GM13977 (cell line): ENCODE measurements at places on chromosomes 1 and 21.

DNA sequence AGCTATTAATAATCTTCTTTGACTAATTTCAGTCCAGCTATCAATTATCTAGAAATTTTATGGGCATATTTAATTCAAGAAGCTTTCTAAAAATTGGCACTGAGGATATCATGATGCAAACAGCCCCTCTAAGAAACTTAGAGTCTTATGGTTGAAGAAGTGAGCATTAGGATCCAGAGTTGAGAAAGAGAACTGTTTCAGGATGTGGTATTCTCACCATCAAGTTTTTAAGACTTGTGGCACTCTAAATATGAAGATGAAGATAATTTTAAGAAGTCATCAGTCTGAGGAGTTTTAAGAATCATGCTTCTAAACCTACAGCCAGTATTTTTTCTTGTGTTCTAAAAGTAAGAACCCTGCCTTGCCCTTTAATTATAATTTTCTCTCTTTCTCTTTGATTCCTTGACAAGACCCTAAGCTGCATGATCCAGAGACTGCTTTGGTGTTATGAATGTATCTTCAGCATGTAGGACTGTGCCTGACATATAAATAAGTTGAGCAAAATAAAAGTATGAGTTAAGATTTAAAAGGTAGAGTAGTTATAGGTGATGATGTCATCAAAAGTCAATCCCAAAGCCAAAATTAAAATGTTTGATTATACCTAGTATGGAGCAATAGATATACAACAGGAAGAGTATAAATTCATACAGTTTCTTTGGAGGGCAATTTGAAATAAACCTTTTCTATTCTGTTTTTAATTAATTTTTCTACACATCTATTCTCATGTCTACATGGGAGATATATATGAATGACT is 39.1 kb downstream of the RPS6KC1 start:
- DNase-seq: no peak

DNA sequence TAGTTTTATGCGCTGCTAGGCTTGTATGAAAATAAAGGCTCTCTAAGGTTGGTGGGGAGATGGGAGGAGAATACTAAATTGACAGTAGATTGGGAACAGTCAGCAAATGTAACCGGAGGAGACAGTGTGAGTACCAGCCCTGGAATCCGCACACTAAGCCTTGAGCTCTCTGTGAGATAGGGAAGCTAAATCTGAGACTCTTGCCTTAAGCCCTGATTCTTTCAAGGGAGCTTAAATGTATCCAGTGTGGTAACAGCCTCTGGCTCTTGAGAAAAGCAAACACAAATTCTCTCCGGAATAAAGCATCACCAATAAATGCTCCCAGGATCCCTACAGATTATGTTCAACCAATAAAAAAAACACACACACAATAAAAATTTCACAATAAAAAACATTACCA is 33.0 kb upstream of the PDPN start:
- no peak for DNase-seq

GRCh38 chr1:119815361-119815760 is 4.1 kb upstream of the REG4 start:
- DNase-seq: no peak

DNA sequence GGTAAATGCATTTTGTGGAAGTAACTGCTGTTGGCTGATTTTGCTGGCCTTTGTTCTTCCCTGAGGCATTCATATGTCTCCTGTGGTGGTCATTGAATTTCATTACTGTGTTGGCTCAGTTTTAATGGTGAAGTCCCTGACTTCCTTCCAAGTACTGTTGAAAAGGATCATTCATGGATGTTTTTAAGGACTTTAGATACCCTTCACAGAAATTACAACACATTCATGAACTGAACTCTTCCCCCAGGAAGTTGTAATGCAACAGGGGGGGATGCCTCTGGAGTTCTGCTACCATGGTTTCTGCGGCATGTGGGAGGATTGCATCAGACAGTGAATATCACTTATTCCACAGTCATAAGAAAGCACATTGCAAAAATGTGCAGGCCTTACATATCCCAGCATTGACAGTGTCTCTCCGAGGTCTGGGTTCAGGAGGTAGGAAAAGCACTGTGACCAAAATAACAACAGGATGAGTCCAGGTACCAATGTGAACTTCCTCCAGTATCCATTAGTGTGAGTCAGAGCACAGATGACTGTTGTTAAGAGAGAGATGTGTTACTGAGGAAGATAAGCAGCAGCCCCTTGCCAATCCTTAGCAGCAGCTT is 2.1 kb upstream of the RAB3GAP2 start:
- no peak for DNase-seq

DNA sequence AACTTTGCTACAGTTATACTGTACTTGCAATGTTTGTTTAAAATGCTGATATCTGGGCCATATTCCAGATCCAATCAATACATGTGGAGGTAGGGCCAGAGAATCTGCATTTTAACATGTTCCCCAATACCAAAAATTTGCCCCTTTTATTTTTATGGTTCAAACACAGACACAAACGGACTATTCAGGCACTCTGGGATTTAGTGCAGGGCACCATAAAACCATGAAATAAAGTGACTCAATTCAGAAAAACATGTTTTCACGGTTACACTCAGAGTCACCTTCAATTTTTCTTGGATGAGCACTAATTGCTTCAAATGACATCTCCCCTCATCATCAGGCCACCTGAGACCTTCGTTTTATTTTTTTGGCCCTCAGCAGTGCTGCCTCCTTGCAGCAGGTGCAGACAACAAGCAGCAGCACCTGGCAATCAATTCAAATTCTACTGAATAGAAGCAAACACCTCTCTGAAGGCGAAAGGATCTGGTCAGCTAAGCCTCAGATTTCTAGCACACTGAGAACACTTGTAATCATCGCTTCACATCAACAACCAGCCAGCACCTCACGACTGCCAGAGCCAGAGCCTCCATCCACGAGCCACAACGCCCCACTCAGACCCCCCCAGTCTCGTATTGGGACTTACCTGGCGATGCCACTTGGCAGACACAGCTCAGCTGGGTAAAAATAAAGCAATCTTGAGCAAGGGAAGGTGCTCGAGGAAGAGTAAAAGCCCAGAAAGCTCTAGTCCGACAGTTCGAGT is 1.1 kb downstream of the ERO1B start:
- peak; percentile 42 for DNase-seq

DNA sequence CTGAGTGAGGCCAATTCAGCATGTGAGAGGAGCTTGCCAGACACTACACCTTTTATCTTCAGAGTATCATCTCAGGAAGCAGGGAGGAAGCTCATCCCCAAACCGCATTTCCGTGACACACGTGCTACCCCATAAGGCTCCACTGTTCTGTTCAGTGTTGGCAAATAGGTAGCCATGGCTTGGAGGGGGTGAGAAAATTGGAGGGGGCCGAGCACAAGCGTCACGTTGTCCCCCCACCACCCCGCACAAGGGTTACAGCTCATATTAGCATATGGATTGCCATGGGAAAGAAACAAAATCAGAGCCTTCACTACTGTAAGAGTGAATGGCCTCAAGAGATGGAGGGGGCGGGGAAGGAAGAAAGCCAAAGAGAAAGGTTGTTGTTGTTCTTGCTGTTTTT is 46.7 kb downstream of the OLIG1 start:
- DNase-seq: no peak
